ENCODE measurements at places on chromosomes 12 and 14.
A peak's percentile ranks its signal among the peaks of the same experiment; 100 is the strongest.

- no peak for DNase-seq
Measured at GRCh38 chr12:104360157-104360556, 56.6 kb downstream of the EID3 start.

- no peak for DNase-seq
Measured at GRCh38 chr12:131747276-131748177, 36.6 kb downstream of the SFSWAP start.

GRCh38 chr12:104634044-104634443 lies 177.3 kb downstream of the CHST11 start:
- no peak for DNase-seq

- DNase-seq = no peak
Measured at GRCh38 chr14:51451561-51451960, 200.1 kb upstream of the FRMD6 start.

DNA sequence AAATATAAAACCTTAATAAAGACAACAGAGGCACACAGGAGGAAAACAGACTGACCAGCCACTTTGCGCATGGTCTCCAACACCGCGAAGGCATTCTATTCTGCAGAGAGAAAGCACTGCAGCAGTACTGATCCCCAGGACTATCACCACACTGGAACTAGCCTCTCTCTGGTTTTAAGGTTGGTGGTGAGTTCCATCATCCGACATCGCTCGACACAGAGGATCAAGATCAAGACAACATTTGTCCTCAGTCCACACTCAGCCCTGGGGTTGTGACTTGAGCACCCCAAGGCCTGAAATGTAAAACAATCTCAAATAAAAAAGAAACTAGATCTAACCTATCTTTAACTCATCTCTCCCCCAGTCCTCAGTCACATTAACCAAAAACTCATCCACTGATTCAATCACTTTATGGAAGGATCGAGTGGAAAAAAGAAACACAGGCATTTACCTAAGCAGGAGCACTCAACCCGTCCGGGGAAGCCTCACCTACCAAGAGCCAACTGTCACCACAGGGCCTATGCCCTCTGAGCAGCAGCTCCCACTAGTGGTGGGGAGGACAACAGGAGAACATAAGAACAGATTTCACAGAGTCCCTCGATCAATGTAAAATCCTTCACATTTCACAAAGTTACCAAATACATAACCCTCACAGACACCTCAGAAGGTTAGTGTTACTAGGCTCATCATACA lies 17.7 kb downstream of the STXBP6 start:
- DNase-seq = no peak

GRCh38 chr14:93676416-93676958 lies 111.8 kb downstream of the PRIMA1 start:
- no peak for DNase-seq

DNA sequence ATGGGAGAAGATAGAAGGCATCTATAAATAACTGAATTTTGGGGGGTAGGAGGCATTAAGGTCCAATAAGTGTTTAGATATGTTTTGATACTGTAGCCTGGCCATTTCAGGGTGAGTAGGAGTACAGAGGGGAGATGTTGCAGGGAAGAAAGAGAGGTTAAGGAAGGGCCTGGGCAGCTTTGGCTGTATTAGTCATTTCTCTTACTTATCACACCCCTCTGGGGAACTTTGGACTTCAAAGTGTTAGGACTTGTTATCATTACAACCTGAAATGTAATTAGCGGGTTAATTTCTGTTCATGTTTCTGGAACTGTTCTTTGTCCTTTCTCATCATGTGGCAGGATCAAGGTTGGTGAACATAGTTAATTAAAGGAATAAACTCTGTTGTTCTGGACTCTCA lies 40.3 kb downstream of the SUSD6 start:
- DNase-seq = no peak

- no peak for DNase-seq
Measured at GRCh38 chr12:550473-551260, 90.9 kb downstream of the B4GALNT3 start.

GRCh38 chr12:130506844-130507243 lies 169.2 kb downstream of the PIWIL1 start:
- DNase-seq = no peak

DNA sequence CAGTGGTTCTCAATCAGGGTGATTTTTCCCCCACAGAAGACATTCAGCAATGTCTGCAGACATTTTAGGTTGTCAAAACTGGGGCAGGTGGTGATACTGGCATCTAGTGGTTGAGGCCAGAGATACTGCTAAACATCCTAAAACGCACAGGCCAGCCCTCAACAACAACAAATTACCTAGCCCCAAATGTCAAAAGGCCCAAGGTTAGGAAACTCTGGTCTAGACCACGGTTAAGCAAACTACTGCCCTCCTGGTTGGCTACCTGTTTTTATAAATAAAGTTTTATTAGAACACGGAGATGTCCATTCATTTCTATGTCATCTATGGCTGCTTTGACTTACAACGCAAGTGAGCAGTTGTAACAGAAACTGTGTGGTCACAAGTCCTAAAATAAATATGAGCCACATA lies 186.7 kb downstream of the EFCAB11 start:
- DNase-seq = peak; percentile 25

GRCh38 chr12:76018111-76018510 lies 13.5 kb downstream of the PHLDA1 start:
- DNase-seq = no peak

- DNase-seq = no peak
Measured at GRCh38 chr12:76591476-76591875, 31.9 kb upstream of the OSBPL8 start.

- no peak for DNase-seq
Measured at GRCh38 chr12:108559748-108560147, 1.2 kb downstream of the SART3 start.
